ENCODE measurements at places on chromosomes 2 and 18. TPM values are rescaled to one million over a fixed set of nuclear protein-coding genes. Genes with fewer than 3 reads are reported as not detected.

DNA sequence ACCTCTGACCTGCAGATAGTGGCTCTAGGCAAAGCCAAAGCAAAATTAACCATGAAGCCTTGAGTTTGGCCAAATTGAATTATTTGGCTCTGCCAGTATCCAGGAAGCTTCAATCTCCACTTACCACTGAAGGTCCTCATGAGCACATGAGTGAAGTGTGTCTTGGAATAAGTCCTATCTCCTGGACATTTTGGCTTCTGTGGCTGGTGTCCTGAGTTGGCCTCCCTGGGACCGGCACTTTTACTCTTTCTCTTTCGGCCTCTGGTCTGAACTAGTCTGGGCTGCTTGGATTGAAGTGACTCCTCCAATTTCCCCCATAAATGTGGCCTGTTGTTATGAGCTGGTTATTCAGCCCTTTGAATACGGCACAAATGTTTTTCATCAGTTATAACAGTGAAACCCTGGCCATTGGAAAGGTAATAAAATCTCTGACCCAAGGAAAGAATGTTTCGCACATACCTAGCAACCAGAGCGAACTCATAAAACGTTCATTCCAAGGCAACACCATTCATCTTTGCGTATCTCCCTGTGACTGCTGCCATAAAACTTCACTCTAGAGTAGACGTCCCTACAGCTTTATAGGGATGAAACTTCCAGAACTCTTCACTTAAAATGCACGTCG lies 216.4 kb downstream of the LPIN1 start:
- no peak for DNase-seq

DNA sequence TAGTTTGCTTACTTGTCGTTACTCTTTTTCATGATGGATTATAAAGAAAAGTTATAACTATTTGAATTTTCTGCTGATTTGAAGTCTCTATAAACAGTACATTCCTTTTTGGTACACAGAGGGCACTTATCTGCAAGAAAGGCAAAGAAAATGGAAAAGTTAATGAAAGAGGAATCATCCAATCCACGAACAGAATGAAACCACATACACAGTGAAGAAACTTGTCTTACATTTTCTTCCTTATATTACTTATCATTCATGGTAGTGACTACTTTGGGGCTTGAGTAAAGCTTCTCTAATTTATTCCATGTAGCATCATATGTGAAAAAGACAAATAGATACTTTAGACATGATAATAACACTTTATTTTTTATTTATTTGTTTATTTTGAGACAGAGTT lies 14.8 kb upstream of the ACTR3 start:
- DNase-seq: no peak

DNA sequence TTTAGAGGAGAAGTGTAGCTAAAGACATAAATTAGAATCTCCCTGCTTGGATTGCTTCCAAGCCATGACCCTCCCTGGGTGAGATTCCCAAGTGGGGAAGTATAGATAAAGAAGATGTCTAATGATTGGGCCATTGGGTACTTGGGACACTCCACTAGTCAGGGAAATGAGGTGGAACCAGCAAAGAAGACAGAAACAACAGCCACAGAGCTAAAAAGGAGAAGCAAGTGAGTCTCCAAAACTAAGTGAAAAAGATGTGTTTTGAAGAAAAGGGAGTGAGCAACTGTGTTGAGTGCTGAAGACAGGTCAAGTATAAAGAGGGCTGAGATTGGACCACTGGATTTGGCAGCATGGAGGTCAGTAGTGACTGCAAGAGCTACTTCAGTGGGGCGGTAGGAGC lies 276.7 kb upstream of the STON1 start:
- DNase-seq: no peak

Gene PSMD14
- 44.0 TPM for total RNA-seq

Gene C2orf66
- not detected for total RNA-seq

Gene IL1RN
- total RNA-seq: 0.89 TPM

Gene AGPS
- total RNA-seq: 32.3 TPM

Gene ZSWIM2
- not detected for total RNA-seq

Measured in Right ventricle myocardium inferior (tissue), 1 donor.